Activated CD4-positive, alpha-beta T cell treated with anti-CD3 and anti-CD28 coated beads, Interleukin-2, amount 50 U/mL, for 1 hour (primary cell): ENCODE measurements at places on chromosomes 7 and 10.
A peak's percentile ranks its signal among the peaks of the same experiment; 100 is the strongest.

DNA sequence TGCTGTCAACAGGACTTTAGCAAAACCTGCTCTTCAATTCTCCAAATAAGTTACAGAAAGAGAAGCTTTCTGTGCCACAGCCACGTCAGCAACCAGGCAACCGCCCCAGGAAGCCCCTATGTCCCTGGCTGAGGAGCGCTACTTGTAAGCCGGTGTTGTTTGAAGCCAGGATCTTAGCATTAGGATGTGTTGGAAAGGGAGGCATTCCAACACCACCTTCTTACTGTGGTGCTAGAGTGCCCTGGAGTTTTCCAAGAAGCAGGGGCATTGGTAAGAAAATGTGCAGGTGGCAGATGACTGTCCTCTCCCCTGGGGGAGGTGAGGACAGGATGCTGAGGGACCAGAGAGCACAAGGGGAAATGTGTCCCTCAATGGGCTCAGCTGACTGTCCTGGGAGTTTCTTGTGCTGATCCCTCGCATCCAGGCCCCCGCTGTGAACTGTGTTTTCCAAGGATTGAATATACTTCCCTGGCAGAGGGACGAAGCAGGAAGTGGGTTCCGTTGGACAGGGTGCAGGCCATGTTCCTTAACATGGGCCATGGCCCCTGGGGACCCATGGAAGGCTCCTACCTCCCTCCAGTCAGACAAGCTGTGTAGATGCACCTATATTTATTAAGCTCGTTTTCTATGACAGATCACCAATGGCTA lies 139.6 kb upstream of the GDF10 start:
- DNase-seq = no peak

- DNase-seq = no peak
Observed at GRCh38 chr10:69446229-69446628, 5.0 kb upstream of the TSPAN15 start.

DNA sequence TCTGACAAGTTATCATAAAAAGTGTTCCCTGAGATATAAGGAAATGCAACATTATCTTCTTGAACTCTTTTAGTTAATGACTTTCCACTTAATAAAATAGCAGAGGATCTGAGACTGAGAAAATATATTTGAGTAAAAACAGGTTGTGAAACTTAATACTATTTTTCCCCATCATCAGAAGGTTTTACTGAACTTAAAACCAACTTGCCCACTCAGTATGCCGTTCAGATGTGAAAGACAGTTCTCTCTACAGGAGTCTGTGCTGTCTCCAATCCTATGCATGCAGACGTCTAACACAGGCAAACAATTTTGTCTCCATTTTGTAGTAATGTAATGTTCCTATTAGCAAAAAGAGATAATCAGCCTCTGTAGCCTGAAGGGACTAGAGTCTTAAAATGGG lies 38.2 kb upstream of the CYP2C18 start:
- no peak for DNase-seq

- DNase-seq = no peak
Observed at GRCh38 chr10:86599729-86600128, 54.6 kb upstream of the OPN4 start.

- DNase-seq = no peak
Observed at GRCh38 chr7:9391221-9391620, 957.8 kb downstream of the NXPH1 start.

GRCh38 chr7:2157473-2158279 lies 75.1 kb downstream of the MAD1L1 start:
- DNase-seq = no peak

GRCh38 chr7:16397501-16398145 lies 23.7 kb downstream of the CRPPA start:
- DNase-seq = no peak

DNA sequence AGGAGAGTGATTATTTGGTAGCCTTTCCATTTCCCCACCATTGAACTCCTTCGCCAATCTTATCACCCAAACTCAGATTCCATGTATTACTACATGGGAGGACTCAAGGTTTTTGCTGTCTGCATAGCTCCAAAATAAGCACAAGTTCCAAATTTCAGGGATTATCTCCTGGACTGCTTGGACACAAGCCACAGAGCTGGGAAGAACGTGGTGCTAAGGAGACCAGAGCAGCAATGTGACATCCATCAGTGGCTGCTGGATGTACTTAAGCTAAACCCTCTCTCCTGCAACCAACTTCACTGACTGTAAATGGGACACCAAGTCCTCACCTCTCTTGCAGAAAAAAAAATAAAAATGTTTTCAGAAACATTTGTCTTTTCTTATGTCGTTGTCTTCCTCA lies 56.3 kb downstream of the NRP1 start:
- DNase-seq = no peak

DNA sequence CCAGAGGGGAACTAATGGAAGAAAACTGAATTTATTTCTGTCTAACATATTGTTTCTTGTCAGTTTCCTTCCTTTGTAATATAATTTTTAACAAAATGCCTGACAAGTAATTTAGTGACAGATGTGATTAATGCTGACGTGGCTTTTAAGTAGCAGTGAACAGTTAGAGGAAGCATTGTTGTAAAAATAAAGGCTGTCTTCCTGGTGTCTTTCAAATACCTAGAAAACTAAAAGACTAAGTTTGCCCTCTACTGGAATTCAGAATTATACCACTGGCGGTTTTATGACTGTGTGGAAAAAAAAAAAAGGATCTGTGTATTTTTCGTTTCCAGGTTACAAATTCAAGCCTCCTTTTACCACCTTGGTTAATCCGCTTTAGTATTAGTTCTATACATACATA lies 217.1 kb upstream of the DPP6 start:
- DNase-seq = no peak

- no peak for DNase-seq
Observed at GRCh38 chr7:23422909-23423308, 47.4 kb downstream of the IGF2BP3 start.

DNA sequence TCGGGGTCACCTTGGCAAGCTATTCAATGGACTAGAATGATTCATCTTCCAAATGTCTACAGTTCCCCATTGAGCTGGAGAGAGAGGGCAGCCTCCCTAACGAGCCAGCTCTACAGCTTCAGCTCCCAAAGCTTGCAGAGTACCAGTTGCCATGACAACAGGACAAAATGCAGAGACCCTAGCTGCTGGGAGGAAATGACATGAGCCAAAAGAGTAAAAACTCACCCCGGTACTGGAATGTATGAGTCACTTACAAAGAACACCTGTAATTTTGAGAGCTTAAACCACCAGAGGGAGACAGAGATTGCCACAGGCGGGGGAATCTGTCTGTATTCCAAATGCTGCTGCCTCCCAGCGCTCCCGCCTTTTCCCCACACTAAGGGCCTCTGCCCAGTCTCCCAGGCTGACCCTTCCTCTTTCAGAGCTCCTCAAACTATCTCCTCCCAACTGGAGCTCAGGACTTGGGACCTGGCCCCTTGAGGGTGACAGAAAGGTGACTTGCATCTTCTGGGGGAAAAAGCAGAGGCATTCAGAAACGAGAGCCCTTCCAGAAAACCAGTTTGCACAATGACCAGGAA lies 95.5 kb downstream of the CUL2 start:
- DNase-seq = peak; percentile 30

- peak; percentile 33 for DNase-seq
Observed at GRCh38 chr10:123573236-123574108, 92.7 kb upstream of the GPR26 start.
